CD4-positive, alpha-beta T cell treated with Interleukin-17A for 1 hour (primary cell): ENCODE measurements at places on chromosomes 3 and 15.

DNA sequence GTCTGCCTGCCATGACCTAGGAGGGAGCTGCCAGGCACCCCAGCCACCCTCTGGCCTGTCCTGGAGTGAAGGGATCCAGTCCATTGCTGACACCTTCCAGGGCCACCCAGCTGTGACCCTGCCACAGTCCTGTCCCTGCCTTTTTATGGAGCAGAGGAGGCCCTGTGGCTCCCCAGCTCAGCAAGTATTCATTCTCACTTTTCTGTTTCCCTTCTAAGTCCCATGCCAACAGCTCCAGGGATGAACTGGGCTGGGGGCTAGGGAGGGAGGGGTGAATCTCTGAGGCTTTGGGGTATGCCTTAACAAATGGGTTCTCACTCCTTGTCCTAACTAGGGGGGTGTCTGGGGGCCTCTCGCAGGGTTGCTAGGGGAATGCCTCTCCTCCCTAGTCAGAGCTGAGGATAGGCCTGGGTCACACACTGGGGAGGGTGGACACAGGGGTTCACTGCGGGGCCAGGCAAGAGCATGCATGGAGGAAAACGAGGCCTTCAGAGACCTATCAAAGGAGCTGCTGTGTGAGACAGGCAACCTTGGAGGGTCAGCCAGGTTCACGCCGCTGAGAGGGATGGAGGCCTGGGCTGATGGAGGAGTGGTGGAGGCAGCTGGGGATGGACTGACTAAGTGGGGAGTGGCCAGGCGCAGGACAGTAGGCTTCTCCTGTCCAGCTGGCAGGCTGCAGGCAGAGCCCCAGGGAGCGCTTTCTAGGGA, 31.8 kb downstream of the EPHB3 start:
- DNase-seq = no peak

- DNase-seq = no peak
Measured at GRCh38 chr3:178588628-178589027, 52.4 kb downstream of the KCNMB2 start.

- no peak for DNase-seq
Measured at GRCh38 chr3:78589778-78590177, 1178.0 kb downstream of the ROBO1 start.

GRCh38 chr15:60908888-60909287, 320.2 kb downstream of the RORA start:
- DNase-seq = no peak

DNA sequence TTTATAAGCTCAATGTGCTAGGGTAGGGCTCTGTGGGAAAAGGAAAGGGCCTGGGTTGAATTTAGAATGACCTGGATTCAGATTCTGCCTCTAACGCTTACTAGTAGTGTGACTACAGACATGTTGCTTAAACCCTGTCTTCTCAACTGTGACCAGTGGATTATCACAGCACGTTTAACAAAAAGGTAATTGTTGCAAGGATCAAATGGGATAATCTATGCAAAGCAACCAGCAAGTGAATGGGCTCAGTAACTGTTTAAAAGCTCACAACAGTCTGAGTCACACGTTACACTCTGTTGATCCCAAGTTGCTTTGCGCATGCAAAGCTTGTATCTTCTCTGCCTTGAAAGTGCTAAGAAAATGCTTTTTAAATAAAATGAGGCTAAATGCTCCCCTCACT, 236.5 kb downstream of the IL20RB start:
- DNase-seq = no peak

DNA sequence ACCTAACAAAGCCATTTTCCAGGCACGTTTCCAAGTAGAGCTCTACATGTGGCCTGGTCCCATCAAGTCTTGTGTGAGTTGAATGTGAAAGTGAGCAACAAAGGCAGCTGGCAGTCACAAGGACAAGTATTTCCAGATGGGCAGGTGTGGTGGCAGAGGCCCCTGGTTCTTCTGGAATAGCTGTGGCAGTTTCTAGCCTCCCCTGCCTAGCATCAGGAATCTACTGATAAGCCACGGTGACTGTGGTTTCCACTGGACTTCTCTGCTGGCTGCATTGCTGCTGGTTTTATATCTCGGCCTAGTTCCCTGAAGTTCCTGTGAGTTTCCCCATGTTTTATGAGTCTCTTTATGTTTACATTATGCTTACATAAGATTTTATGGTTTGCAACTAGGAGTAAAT, 117.7 kb downstream of the GOLIM4 start:
- no peak for DNase-seq

- DNase-seq = no peak
Measured at GRCh38 chr3:127158614-127159229, 34.2 kb upstream of the PRR23E start.

- no peak for DNase-seq
Measured at GRCh38 chr3:159629329-159630084, 359.1 kb upstream of the IL12A start.

DNA sequence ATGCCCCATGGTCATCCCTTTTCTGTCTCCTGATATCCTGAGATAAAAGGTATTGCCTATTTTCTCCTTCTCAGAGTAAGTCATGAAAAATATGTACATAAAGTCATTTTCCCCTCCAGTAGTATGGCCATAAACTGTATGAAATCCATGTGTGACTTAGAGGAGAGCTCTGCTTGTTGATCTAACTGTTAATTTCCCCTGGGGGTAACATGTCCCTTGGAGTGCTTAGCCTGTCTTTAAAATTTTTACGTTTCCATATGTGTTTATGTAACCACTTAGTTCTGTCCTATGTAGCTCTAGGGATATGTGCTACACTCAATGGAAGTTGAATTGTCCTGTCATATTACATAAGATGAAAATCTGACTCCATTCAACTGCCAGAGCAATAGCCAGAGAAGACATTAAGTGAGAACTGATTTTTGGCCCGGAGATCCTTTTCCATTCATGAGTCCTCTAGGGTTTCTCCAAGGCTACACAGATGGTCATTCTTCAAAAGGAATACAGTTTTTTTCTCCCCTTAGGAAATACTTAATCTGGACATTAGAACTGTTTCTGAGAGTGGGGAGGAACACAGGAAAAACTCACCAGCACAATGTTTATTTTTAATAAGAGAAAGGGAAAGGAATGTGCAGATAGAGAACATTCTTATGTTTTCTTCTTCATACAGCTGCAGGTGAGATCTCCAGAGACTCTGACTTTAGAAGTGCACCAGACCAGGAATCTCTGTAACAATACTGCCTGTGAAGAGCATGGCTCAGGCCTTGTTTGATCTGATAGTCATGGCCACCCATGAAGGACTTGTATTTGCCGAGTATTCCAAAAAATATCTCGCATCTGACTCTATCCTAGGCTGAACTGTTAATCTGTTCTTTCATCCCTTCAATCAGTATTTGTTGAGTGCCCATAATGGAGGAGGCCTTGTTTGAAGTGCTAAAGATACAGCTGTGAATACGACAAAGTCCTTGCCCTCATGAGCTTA, 29.8 kb upstream of the CLRN1 start:
- DNase-seq = no peak

GRCh38 chr15:80068578-80068977, 9.1 kb downstream of the ZFAND6 start:
- no peak for DNase-seq

- DNase-seq = peak; percentile 72
Measured at GRCh38 chr3:28326458-28326926, 22.0 kb upstream of the ZCWPW2 start.

- no peak for DNase-seq
Measured at GRCh38 chr3:71144525-71145253, 438.8 kb downstream of the FOXP1 start.

GRCh38 chr15:65530318-65531111, at the start of gene HACD3:
Gene HACD3, plus strand, starts transcription at chr15:65530463. Its CDS starts 169 bp downstream, at chr15:65530632.
- peak; percentile 87 for DNase-seq

GRCh38 chr3:184772667-184773272, 39.2 kb upstream of the VPS8 start:
- no peak for DNase-seq

GRCh38 chr3:66394019-66394752, 106.6 kb downstream of the LRIG1 start:
- DNase-seq = peak; percentile 75

DNA sequence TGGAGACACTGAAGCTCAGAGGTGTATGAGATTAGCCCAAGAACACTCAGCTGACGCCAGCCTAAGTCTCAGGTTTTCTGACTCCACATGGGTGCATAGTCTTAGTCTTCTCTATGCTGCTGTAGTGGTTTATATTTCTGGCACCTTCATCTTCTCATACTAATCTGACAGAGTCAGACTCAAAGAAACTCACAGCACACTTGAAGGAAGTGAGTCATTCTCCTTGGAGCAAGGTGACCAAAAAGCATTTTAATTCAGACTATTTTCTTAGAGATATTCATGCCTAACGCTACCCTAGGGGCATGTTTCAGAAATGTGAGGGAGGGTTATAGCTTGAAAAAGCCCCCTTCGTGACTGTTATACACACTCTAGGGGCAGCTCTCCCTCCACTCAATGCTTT, 775.3 kb upstream of the ARPP21 start:
- no peak for DNase-seq

GRCh38 chr15:79283252-79284048, 928 bp downstream of the ANKRD34C start:
- DNase-seq = peak; percentile 3

GRCh38 chr3:72745146-72745999, 102.9 kb downstream of the SHQ1 start:
- no peak for DNase-seq

DNA sequence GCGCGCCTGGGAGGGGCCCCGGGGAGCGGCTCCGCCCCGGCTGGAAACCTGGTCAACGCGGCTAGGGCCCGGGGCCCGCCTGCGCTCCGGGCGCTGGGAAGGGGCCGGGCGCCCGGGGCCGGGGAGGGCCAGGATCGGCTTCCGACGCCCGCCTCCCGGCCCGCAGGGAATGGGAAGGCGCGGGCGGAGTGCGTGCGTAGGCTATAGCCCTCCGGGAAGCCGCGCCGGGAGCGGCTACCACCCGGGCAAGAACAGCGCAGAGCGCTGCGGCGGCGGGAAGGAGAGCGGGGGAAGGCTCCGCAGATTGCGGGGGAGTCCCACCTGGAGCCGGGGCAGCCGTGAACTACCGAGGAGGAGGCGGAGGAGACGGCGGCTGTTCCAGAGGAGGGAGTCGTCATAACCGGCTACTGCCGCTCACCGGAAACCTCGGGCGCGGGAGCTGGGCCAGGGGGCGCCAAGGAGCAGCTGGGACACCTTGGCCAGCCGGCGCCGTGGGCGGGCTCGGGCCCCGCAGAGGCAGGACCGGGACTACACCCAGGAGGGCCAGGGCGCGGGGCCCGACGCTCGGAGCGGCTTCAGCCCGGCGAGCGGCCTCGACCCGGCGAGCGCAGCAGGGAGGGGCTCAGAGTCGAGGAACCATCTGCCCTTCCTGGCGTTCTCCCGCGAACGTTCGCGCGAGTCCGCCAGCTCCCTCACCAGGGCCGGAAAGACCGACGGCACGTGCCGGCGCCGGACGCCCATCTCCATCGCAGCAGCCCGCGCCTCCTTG, at the start of gene EOGT:
EOGT (minus strand) TSS at position 432 of the 769 bp plus-strand sequence. CDS start 3,838 bp downstream, outside the sequence.
- peak; percentile 86 for DNase-seq

GRCh38 chr3:60528651-60529050, 722.6 kb downstream of the FHIT start:
- no peak for DNase-seq

GRCh38 chr3:189222927-189223636, 51.3 kb downstream of the TPRG1 start:
- DNase-seq = no peak

GRCh38 chr15:41492597-41493204, 973 bp upstream of the ITPKA start:
- DNase-seq = no peak
